ENCODE measurements at places on chromosomes 3 and 15. TPM values are rescaled to one million over a fixed set of nuclear protein-coding genes. Genes with fewer than 3 reads are reported as not detected.

The PLA2G4B gene
- total RNA-seq, result 3.5 TPM

The WWTR1 gene
- total RNA-seq, result 103 TPM

The PLA2G4D gene
- not detected for total RNA-seq

DNA sequence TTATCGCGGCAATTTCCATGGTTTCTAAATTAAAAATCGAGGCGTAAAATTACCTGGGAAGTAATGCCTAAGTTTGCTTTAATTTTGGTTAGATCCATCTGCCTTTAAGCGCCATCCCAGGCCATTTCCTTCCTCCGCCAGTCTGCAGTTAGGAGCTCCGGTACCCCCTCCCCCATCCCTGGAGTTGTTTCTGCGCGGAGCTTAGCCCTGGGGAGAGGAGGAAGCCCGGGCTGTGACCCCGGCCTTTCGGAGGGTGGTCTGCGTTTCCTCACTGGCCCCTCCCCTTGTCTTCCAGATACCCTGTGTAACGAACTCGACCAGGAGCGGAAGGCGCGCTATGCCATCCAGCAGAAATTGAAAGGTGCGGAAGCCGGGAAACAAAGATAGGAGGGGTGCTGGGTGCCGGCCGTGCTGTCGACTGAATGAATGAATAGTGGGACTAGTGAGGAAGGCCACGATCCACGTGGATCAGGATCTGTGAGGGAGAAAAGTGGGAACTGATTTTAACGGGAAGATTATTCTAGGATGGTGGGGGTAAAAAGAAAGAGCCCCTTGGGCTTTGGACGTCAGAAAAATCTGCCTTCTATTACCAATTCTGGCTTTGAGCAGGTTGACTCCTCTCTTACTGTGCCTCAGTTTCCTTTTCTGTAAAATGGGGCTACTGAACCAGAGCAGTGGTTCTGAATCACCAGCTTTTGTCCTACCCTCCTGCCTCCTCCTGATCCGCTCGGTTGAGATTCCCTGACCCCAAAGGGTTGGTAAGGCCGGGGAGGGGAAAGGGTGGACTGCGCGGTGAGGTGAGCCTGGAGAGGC is 6.7 kb downstream of the RNU6-1 start:
- no peak for DNase-seq

DNA sequence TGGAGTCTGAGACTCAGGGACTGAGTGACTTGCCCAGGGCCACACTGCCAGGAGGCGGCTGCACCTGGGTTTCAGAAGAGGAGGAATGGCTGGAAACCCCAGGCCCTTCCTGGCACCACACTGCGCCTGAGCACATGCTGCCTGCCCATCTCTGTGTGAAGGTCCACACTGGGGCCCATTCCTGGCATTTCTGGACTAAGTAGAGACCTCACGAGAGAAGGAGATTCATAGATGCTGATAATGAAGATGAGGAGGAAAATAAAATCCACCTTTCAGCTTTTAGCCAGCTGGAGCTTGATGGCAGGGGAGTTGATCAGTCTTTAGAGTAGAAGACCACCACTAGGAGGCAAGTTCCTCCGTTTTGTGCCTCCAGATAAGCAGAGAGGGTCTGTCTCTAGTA is 40.2 kb upstream of the TF start:
- DNase-seq, result no peak

DNA sequence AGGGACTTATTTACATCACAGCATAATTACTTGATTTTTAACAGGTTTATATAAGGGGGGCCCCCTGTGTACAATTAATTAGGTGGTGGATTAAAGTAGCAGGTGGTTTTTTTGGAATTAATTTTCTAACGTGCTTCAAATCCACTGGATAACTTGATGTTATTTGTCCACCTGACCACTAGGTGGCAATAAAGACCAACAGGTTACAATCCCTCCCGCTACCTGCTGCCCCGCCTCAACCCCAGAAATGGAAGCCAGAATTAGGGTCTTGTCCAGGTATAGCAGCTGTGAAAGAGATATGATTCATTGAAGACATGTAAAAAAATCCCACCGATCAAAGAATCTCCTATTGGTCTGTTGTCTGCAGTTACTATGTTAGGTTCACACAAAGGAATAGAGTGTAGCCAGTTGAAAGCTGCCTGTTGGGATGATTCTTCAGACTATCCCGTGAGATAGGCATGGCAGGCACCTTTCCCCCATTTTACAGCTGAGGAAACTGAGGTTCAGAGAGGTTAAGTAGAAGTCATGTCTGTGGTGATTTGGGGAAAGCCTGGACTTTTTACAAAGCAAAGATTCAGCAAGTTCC is 44.0 kb downstream of the MFSD1 start:
- DNase-seq, result no peak

GRCh38 chr3:35857004-35857403 is 217.7 kb downstream of the ARPP21 start:
- DNase-seq, result no peak

DNA sequence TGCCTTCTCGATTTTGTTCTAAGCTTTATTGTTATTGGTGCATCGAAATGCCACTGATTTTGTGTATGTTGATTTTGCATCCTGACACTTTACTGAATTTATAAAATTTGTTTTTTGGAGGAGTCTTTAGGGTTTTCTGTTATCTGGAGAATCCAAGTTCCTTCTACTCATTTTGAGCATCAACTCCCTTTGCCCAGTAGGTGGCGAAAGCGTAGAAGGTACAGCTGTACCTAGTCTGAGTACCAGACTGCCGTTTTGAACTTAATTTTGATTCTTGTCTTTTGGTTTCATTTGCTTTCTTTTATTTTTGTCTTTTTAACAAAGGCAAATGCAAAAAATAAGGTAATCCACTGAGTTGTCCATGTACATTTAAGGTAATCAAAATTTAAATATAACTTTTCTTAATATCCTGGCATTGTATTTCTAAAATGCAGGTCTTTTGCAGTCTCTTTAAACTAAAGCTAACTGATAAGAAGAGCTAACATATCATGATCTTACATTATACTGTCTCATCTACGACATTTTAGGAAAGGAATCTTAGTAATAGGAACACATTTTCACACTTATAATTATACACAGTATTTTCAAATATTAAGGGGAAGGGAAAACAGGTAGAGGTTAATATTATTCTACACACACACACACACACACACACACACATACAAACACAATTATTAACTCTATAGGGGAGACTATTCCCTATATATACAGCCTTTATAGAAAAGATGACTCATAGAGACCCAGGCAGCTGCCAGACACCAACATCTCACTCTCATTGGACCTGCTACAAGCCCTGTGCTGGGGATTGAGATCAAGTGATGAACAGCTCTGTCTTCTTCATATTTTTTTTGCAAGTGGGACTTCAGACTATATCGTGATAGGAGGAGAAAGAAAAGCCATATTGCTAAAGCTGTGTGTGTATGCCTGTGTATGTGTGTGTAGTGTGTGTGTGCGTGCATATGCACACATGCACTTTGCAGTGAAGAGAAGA is 71.8 kb downstream of the SYNPR start:
- DNase-seq, result peak; percentile 27

DNA sequence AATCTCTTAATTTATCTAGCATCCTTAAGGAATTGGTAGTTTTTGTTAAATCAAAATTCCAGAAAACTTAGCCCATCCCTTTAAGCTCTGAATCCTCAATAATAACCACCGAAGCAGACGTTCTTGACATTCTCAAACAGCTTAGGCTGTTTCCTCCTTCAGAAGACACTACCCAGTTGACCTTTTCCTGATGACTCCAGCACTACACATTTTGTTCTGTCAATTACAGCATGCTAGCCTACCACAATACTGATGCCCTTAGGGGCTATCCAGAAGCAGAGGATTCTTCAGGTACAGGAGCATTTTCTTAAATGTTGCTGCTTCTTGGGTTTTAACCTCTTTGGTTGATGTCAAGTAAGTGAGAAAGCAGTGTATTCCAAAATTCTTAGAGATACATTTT is 33.4 kb downstream of the ETV5 start:
- DNase-seq, result no peak

GRCh38 chr3:57753016-57753415 is 3.1 kb upstream of the SLMAP start:
- DNase-seq, result no peak

DNA sequence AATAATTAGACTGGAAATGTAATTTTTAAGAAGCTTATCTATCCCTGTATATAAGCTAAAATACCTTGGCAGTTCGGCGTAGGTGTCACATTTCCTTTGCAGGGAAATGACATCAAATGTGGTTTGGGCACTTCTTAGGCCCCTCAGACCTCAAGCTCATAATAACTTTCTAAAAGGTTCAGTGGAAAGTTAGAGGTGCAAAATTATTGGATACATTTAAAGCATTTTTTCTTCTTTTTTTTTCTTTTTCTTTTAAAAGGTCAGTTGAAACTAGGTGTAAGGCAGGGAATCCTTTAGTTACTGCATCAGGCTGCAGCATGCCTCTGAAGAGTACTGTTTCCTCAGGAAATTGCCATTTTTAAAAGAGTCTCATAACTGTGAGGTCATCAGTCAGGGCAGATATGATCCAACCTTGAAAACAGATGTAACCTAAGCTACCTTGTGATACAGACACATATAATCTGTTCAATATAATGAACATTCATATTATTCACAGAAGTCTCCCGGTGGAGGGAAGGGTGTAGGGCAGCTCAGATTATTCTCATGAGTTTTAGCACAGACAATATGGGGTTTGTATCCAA is 4.8 kb downstream of the SACM1L start:
- no peak for DNase-seq

Measured in uterus (tissue), 4 donors.